Stimulated activated CD8-positive, alpha-beta memory T cell treated with anti-CD3 and anti-CD28 coated beads, Interleukin-7, amount 100 ng/mL, for 4 hours (primary cell): ENCODE measurements at places on chromosomes 1 and 21.

GRCh38 chr1:204709960-204710912 is 24.7 kb upstream of the LRRN2 start:
- DNase-seq, result no peak

- no peak for DNase-seq
These were observed 35.0 kb downstream of the NAV1 start for GRCh38 chr1:201573923-201574322.

DNA sequence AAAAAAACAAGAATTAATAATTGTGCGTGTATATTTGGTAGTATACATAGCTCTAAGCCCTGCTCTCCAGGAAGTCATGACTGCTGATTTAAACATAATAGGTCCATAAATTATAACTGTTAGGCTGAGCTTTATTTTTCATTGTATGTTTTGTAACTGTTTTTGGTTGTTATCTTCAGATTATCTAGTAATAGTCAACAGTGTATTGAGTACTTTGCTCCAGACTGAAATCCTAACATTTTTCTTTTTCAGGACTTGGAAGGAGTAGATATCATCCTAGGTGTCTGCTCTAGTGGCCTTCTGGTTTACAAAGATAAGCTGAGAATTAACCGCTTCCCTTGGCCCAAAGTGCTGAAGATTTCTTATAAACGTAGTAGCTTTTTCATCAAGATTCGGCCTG is 90.9 kb downstream of the TMEM200B start:
- no peak for DNase-seq

DNA sequence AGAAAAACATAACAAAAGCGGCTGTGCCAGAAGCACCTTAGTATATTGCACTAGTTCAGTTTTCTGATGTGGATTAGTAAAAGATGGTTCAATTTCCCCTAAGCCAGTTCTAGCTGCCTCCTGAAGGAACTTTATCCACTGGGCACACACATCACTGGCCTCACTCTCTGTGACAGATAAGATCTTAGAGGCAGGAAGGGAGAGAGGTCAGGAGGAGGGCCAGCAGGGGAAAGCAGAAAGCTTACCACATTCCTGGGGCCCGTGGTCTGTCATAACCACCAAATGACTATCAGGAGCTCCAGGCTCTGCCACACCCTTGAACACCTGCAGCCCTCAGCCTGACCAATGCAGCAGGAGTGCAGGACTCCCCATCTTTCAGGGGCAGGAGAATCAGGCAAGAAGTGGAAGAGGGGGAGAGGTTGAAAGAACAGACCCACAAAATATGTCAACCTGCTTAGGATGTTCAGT is 37.8 kb downstream of the LRRC71 start:
- no peak for DNase-seq

DNA sequence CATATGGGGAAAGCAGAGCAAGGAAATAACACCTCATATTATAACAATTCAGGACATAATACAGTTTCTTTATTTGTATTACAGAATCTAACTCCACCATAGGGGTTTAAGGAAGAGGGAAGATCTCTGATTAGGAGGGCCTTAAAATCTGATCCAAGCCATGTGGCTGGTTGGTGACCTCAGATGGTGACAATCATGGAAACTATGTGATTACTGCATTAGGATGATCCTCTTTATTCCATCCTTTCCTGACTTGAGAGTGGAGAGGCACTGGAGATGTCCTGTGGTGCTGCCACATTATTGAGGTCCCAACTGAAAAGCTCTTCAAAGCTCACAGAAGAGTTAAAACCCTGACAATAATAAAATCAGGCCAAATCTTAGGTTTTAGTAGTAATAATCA is 168.1 kb upstream of the BEND5 start:
- no peak for DNase-seq

- no peak for DNase-seq
These were observed 9.6 kb downstream of the ZNF644 start for GRCh38 chr1:91012196-91012595.

- DNase-seq, result no peak
These were observed 334.1 kb upstream of the B3GALT2 start for GRCh38 chr1:193520472-193520871.

GRCh38 chr1:109804660-109805059 is 40.9 kb upstream of the EPS8L3 start:
- DNase-seq, result no peak

- no peak for DNase-seq
These were observed 124.1 kb upstream of the KCNK2 start for GRCh38 chr1:214958486-214958885.

- no peak for DNase-seq
These were observed 52.6 kb upstream of the NHLH2 start for GRCh38 chr1:115893545-115893944.

DNA sequence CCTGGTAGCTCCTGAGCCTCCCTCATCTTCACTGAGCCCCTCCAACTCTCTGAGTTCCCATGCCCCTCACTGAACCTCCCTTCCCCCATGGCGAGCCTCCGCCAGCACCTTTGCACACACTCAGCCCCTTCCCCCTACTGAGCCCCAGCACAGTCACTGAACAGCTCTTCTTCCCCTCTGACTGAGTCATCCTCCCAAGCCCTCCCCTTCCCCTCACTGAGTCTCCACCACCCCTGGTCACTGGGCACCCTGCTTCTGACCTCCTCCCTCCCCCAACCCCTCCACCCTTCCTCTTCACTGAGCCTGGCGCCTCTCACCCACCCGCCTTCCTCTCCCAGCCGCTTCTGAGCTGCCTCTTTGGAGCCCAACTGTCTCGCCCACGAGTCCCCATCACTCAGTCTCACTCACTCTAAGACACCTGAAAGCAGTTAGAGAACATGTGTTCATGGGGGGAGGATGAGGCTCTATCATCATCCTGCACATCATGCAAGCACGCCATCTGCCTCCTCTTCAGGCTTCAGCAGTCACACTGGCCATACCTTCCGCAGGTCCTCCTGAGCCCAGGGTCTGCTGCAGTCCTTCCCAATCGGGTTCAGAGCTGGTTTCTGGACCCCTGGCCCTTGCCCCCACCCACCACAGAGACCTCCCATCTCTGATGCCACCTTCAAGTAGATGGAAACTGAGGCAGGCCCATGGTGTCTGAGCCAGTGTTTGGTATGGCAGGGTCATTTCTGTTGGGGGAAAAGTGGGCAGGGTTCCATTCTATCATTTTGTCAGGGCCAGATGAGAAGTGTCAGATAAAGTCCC is 2.0 kb upstream of the TRNP1 start:
- no peak for DNase-seq

DNA sequence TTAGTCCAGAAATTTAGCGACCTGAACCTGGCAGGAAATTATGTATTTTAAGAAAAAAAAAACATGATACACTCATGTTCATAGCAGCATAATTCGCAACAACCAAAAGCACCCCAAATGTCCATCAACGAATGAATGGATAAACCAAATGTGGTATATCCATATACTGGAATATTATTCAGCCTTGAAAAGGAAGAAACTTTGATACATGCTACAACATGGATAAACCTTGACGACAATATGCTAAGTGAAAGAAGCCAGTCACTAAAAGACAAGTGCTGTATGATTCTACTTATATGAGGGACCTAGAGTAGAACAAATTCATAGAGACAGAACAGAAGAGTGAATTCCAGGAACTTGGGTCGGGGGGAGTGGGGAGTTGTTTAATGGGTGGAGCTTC is 698 bp upstream of the OLIG1 start:
- no peak for DNase-seq

- DNase-seq, result no peak
These were observed 22.9 kb upstream of the DISP3 start for GRCh38 chr1:11455967-11456570.

GRCh38 chr21:37452227-37452626 is 85.7 kb downstream of the DYRK1A start:
- DNase-seq, result no peak

- no peak for DNase-seq
These were observed 286.5 kb upstream of the B3GALT2 start for GRCh38 chr1:193472838-193473398.

- no peak for DNase-seq
These were observed 341.9 kb downstream of the PTBP2 start for GRCh38 chr1:97063532-97063931.

- DNase-seq, result no peak
These were observed 40.8 kb downstream of the KIAA1614 start for GRCh38 chr1:180953291-180954004.

- no peak for DNase-seq
These were observed 2.4 kb upstream of the WNT3A start for GRCh38 chr1:228004331-228004855.
